ENCODE measurements at places on chromosomes 3 and 15.

- no peak for DNase-seq
Measured at GRCh38 chr15:34976743-34977142, 7.2 kb upstream of the AQR start.

- DNase-seq: peak; percentile 62
Measured at GRCh38 chr3:32401556-32402081, 10.0 kb downstream of the CMTM7 start.

- no peak for DNase-seq
Measured at GRCh38 chr3:138442433-138442832, 8.0 kb downstream of the ESYT3 start.

DNA sequence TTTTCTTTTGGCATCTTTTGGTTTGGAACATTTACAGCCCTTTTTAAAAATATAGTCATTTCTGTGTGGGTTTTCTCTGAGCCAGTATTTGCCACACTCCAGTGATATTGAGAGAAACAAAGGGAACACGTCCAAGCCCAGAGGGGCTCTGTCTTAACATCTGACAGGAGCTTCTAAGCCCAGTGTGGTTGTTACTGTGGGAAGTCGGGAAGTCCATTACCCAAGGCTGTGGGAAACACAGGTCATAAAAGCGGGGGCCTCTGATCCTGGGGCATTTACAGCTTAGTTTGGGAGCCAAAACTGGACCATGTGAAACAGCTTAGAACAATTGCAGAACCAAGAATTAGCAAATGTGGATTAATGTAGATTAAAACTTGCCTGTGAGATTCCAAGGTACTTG, 123.0 kb downstream of the PTPRG start:
- DNase-seq: no peak

DNA sequence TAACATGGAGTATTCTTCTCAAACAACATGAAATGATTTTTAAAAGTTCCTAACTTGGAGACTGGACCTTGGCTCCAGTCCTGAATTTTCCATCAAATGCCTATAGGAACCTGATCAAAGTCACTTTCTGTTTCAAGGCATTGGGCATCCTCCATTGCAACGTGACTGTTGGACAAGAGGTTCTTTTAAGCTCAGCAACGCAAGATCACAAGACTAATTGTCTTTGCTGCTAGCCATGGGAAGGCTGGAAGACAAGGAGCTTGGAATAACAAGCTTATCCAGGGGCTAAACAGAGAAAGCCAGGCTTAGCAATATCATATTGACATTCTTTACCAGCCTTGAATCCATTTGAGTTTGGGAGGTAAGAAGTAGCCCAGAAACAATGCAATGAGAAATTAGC, 48.3 kb downstream of the SST start:
- DNase-seq: no peak

- DNase-seq: no peak
Measured at GRCh38 chr15:96058103-96058851, 272.2 kb upstream of the NR2F2 start.

GRCh38 chr3:149443545-149443912, 31.0 kb upstream of the TM4SF4 start:
- DNase-seq: no peak

GRCh38 chr15:100252359-100252758, 89.4 kb downstream of the ADAMTS17 start:
- no peak for DNase-seq

DNA sequence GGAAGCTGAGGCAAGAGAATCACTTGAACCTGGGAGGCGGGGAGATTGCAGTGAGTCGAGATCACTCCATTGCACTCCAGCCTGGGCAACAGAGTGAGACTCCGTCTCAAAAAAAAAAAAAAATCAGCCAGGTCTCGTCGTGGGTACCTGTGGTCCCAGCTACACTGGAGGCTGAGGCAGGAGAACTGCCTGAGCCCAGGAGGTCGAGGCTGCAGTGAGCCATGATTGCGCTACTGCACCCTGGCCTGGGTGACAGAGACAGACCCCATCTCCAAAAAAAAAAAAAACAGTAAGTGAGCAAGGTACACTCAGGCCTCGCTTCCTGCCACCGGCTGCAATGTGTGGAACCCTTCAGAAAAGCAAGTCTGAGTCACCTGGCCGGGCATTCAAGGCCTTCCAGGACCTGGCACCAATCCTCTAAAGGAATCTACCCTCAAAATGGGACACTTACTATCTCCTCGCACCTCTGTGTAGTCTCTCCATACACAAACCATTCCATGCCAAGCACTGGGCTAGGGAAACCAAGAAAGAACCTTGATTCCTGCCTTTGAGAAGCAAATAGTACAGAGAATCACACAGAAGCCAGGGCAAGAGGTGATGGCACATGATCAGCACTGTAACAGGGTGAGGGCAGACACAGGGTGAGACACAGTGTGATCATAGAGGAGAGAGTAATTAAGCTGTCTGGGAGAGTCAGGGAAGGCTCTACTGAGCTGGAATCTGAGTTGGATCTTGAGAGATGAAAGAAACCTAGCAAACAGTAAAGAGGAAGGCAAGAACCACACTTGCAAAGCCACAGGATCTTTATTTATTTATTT, 9.7 kb downstream of the SCAMP2 start:
- DNase-seq: no peak

DNA sequence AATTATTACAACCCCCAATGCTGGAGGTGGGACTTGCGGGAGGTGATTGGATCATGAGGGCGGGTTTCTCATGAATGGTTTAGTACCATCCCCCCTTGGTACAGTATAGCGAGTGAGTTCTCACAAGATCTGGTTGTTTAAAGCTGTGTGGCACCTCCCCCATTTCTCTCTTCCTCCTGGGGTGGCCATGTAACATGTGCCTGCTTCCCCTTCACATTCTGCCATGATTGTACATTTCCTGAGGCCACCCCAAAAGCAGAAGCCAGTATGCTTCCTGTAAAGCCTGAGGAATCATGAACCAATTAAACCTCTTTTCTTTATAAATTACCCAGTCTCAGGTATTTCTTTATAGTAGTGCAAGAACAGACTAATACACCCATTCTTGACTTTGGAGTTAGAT, 20.3 kb upstream of the PROK2 start:
- DNase-seq: no peak

DNA sequence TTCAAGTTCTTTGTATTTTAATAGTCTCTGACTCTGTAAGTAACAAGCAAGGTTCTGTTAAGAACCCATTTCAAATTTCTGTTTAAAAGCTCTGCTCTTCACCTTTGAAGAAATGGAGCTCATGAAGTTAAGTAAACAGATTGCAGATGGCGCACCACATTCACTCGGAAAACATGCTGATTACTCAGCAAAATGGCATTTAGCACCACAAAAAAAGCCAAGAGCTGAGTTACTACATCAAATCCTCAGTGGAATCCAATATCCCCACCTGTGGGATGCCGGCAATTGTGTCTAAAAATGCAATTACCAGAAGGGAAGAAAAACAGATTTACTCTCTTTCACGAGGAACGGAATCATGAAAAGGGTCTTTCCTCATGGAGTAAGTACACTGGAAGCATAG, 758.0 kb downstream of the NTRK3 start:
- DNase-seq: no peak

DNA sequence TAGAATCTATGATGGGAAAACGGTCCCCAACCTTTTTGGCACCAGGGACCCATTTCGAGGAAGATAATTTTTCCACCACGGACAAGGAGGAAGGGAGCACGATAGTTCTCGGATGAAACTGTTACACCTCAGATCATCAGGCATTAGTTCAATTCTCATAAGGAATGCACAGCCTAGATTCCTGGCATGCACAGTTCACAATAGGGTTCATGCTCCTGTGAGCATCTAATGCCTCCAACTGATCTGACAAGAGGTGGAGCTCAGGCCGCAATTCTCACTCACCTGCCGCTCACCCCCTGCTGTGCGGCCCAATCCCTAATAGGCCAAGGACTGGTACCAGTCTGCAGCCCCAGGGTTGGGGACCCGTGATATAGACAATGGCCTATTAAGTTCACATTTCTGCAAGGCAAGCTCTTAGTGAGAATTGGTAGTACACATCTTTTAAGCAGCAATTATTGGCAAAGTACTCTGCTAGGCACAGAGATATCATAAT, 26.5 kb downstream of the CD200R1 start:
- no peak for DNase-seq

GRCh38 chr3:59473636-59474035, 423.8 kb upstream of the CFAP20DC start:
- no peak for DNase-seq

Measured in activated CD4-positive, alpha-beta T cell treated with anti-CD3 and anti-CD28 coated beads for 4 hours (primary cell).